Panc1 (cell line): ENCODE measurements at places on chromosomes 1 and 21.

- DNase-seq = no peak
These were observed 16.3 kb downstream of the MAP3K7CL start for GRCh38 chr21:29146726-29147125.

GRCh38 chr1:28449904-28450303 lies 55.9 kb upstream of the RCC1 start:
- DNase-seq = no peak

DNA sequence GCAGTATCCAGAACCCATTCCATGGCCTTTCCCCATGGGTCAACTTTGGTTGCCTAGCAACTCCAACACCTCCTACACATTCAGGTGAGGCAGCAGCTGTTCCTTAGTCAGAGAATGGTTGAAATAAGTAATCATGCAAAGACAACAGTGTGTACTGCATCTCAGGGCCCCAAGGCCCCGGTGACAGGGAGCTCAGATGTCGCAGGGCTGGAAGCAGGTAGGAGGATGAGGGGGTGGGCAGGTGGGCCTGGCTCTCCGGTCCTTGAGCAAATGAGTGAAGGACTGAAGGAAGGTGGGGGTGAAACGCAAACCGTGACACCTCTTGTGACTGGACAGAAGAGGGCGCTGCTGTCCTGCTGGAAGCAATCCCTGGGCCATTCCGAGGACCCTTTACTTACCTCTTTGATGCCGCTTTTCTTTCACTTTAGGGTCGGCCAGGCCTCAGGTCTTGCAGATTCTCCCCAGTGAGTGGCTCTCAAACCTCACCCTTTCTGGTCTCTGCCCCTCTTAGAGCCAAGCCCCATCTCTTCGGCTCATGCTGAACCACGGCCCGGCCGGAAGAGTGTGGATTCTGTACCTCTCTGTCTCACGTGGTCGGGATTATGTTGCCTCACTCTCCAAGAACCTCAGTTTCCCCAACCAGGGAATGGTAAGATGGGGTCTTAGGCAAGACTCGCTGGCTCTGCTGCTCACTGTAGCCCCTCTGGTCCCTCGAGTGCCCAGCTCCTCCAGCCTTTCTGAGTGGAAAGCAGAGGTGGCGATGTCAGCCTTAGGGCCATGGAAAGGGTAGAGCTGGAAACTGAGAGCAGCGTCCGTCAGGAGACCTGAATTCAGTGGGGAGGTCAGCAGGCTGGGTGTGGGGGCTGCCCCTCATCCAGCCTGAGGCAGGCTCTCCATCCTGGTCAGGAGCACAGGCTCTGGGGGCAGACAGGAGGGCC lies 5.6 kb upstream of the KCNA10 start:
- peak; percentile 20 for DNase-seq

- DNase-seq = no peak
These were observed 59.3 kb upstream of the ABCD3 start for GRCh38 chr1:94358630-94359599.

DNA sequence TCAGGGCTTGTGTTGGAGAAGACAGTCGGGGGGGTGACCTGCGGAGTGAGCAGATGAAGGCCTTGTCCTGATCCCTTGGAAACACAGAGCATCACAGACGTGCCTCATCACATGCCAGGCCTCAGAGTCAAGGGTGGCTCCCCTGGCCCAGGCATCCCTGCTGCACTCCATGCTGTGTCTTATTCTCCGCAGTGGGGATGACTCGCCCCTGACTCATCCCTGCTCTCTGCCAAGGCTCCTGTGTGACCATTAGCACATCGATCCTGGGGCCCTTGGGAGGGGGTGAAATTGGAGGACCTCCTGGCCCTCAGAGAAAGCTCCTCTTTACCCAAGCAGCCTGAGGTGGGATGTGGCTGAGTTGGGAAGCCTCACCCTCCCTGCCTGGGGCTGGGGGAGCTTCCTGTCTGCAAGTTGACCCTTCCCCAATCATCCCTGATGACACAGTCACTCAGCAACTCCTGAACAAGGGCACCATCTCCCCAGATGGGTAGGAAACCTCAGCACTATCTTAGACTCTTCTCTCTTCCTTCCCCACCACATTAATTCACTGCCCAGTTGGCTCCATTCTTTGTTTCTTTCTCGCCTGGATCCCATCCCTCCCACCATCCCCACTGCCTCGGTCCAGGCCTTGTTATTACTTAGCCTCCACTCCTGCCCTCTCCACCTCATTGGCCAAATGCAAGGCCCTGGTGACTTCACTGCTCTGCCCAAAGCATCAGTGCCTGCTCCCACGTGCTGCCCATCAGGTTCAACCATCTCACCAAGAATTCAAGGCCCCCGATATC lies 74.6 kb downstream of the CAMK2N1 start:
- DNase-seq = peak; percentile 61

DNA sequence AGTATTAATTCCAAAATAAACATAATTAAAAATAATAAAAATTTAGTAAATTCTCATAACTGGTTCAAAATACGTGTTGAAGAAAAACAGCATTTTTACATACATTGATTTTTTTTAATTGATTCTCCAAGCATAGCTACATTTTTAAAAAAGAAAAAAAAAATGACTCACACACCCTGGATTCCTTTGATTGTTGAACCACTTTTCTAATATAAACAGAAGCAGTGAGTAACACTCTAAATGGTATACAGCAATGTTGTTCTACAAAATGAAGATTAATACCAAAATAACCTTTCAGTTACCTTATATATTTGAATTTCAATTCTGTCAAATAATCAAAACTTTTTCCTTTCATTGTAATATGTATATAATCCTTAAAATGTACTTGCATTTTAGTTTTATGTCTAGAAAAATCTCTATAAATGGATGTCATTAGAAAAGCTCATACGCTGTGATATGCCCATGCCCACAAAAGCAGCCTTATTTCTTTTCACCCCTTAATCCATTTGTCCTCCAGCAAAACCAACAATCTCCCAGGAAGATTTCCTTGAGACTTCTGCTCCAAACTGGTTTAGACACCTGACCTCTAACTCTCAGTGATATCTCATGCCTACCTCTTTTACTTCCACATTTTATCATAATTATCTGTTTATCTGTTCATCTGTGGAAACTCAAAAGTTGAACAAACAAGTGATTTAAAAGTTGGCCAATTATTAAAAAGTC lies 246.4 kb upstream of the NR5A2 start:
- no peak for DNase-seq

DNA sequence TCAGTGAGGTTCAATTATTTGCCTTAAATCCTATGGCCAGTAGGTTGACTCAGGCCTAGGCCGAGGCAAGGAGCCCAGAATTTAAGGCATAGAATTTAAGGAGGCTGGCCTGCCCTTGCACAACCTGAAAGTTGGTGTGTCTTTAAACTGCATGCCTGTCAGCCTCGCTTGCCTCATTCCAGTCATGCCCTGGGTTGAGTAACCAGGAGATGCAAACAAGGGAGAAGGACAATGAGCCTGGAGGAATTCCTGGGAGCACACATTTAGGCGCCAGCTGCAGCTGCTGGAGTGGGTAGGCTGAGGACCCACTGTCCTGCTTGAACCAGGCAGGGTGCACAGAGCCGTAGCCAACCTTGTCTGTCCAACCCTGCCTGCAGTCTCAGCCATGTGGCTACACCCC lies 11.7 kb downstream of the CD2 start:
- DNase-seq = no peak

DNA sequence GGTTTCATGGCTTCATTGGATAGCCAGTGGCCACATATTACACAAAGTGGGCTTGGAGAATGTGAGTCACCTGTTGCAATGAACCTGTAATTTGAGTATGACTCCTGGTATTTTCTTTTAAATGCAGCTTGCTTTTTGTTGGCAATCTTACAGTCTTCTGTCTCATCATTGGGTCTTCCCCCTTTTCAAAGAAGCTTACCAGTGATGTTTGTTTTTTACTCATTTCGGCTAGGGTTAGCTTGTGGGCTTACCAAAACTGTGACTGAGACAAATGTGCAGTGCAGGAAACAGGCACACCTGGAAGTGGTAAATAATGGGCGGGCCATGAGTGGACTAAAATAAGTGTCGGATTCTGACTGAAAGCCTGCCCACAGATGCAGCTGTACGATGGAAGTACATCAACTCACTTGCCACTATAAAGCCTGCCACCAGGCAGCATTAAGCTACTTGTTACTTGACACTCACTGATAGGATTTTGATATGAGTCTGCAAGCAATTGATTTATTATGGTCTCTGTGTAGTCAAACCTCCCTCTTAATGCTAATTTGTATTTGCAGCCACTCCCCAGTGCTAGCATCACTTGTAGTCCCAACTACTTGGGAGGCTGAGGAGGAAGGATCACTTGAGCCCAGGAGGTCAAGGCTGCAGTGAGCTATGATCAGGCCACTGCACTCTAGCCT lies 4.2 kb downstream of the HHAT start:
- no peak for DNase-seq

DNA sequence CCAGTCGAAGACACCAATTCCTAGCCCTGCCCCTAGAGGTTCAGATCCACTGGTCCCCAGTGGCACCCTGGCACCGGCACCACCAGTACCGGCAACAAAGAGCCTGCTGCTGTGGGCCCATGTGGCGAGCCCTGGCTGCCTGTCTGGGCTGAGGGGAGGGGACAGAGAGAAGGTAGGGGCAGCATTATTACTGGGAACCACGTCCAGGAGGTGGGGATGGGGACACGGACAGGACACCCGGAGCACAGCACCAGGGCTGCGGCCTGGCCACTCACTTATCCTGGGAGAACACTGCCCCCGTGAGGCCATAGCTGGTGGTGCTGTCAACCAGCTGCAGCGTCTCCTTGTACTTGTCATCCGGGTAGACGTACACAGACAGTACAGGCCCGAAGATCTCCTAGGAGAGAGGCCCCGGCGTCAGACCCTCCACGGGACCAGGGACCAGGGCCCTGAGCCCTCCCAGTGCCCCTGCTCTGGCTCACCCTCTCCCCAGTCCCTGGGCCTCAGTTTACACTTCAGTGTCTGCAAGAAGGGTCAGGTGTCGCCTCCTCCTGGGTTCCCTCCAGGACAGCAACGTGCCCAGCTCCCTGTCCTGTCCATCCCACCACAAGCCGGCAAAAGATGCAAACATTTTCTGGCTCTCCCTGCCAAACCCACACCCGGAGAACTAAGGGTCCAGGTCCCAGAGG lies 15.8 kb upstream of the TAS1R2 start:
- peak; percentile 53 for DNase-seq

DNA sequence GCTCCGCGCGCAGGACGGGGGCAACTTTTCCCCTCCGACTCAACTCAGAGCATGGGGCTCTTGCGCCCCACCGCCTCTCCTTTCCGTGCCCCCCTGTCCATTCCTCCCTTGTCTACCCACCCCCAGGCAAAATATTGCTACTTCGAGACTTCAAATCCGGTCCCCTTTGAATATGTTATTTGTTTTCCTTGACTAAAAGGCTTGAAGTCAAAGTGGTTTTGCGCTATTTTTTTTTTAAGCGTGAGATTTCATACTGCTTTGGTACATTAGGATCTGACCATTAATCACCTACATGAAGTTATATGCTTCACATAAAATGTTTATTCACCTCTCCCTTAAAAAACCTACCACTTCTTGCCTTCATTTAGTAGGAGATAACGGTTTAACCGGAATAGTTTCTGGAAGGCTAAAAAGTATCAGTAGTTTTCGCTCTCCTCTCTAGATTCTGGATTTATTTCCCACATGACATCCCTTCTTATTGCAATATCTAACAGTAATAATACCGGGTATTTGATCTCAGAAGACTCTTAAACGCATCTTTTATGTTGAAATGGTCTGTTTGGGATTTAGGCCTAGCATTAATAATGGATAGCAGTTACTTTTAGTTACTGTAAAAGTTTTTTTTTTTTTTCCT lies 1.6 kb downstream of the NFIA start:
- DNase-seq = peak; percentile 18

- no peak for DNase-seq
These were observed 2.6 kb upstream of the FCRLB start for GRCh38 chr1:161718559-161719324.
